ENCODE measurements at places on chromosomes 13 and 19. TPM values are rescaled to one million over a fixed set of nuclear protein-coding genes. Genes with fewer than 3 reads are reported as not detected.

- DNase-seq, result no peak
Measured at GRCh38 chr13:97319113-97319720, 97.1 kb downstream of the MBNL2 start.

DNA sequence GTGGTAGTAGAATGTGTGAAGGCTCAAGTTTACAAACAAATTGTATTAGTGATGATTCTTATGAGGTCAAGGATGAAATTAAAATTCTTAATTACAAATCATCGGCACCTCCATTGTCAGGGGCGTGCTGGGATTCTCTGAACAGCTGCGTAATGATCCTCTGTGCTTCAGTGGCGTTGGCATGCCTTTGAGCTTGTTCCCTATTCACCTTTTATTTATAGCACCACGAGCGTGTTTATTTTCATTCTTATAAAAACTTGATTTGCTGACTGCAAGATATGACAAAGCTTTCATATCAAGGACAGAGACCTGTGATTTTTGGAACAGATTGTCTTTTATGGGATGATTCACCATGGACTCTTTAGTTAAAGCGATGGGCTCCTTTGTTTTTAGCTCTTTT lies 18.2 kb upstream of the UBL3 start:
- no peak for DNase-seq

GRCh38 chr19:4988770-4989251 lies 19.9 kb downstream of the KDM4B start:
- no peak for DNase-seq

GRCh38 chr13:35723053-35723461 lies 246.6 kb upstream of the MAB21L1 start:
- DNase-seq, result no peak

DNA sequence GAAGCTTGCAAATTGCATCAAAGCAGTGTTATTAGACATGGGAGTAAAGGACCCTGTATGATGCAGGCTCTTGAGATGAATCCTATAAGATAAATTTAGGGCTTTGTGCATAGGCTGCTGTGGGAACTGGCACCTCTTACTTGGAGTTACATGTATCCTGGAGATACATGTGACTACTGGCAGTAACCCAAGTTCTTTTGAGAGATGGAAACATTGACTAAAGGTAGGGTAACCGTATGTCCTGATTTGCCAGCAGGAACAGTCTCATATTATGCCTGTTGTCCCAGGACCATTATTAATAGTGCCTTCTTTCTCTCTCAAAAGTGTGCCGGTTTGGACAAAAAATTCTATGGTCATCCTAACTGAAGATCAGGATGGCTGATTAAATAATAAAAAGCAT lies 195.4 kb downstream of the LACC1 start:
- DNase-seq, result peak; percentile 34

GRCh38 chr19:17076543-17076991 lies 990 bp downstream of the MYO9B start:
- no peak for DNase-seq

- DNase-seq, result no peak
Measured at GRCh38 chr13:60852886-60853285, 455.9 kb downstream of the TDRD3 start.

DNA sequence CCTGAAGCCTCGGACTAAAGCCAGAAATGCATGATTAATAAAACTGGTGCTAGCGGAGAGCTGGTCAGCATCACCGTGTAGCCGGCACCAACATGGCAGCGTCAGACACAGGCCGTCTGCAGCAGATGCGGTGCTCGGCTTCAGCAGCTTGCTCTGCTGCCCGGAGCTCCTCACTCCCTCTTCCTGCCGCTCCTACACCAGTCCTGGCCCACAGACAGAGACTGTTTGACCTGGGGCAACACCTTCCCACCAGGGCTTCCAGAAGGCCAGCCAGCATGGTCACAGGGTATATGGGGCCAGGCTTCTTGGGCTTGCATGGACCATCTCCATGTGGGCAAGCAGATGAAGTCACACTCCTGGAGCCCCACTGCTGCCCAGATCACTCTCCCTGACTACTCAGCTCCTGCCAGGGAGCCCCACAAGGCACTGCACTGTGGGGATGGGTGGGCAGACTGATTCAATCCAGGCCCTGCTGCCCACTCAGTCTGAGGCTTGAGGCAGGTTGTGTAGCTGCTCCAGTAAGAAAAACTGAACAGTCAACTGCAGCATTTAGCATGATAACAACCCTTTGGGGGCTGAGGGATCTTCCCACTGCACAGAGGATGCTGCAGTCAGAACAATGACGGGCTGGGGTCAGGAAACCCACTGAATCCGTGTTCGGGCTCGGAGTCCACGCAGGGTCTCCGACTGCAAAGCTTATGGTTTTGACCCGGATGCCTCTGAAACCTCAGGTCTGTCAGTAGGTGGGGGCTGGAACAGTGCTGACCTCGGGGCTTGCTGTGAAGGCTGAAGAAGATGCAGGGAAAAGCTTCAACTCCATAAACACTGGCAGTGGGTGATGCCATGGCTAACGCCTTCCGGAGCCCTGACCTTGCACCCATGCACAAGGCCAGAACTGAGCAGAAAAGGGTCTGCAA lies 45.6 kb downstream of the CEBPG start:
- DNase-seq, result no peak

- DNase-seq, result no peak
Measured at GRCh38 chr13:29578300-29579085, 17.0 kb downstream of the SLC7A1 start.

- DNase-seq, result no peak
Measured at GRCh38 chr13:51020600-51020999, 90.5 kb downstream of the C13orf42 start.

- DNase-seq, result no peak
Measured at GRCh38 chr13:110327051-110327721, 20.1 kb downstream of the COL4A2 start.

GRCh38 chr19:13538601-13539253 lies 32.4 kb upstream of the CACNA1A start:
- no peak for DNase-seq

DNA sequence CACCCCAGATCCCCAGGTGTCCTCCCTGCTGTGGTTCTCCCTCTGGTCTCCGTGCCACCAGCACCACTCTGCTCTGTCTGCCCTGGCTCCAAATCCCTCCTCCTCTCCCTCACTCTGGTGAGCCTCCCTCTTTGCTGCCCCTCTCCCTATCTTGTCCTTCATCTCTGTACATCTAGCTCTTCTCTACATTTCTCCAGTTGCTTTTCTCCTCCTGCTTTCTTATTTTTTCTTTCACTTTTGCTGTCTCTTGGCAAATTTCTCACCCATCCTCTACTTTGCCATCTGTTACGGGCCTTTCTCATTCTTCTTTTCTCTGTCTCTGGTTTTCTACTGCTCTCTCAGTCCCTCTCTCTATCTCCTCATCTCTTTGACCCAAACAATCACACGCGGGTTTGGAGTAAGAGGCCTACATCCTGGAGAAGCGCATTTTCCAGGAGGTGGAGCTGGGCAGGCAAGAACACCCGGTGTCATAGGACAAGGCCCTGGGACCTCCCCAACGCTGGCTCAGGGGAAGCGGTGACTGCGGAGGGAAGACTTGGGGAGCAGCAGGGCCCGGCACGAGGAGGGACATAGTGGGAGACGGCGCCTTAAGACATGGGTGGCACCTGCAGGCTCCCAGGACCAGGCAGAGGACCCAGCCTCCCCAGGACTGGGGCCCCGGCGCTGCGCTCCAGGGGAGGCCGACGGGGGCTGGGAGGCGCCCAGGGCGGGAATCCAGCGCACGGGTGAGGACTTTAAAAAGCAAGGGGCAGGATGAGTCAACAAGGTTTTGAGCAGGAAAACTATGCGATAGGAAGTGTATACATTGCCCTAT lies 9.9 kb downstream of the ZNF611 start:
- DNase-seq, result no peak

- DNase-seq, result peak; percentile 37
Measured at GRCh38 chr13:27783111-27783510, 9.2 kb upstream of the GSX1 start.

GRCh38 chr13:95957331-95957730 lies 95.9 kb downstream of the UGGT2 start:
- no peak for DNase-seq

DNA sequence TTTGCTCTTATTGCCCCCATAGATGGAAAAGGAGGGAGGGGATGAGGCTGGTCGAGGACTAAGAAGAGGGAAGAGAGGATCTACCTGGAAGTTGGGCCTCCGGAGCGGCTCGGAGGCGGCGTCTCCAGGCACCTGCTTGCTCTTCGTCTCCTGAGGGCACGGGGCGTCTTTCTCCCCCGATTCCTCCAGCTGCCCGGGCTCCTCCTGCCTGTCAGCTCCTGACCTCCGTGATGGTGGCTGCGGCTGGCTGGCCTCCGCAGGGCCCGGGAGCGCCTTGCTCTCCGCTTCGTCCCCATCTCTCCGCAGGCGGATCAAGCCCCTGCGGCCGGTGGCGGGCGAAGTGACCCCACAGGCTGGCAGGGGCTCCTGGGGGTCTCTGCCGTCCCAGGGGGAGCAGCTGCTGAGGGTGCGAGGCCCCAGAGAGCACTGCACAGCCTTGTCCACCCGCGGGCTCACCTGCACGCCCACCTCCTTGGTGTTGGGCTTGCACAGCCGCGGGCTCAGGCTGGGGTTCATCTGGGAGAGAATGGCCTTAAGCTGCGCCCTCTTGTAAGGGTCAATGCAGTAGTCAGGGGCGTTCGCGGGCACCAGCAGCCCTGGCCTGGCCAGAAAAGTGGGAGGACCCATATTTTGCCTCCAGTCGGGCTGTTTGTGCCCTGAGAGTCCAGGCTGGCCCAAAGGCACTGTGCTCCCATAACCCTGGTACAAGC lies 3.8 kb downstream of the ZAR1L start:
- DNase-seq, result no peak

- no peak for DNase-seq
Measured at GRCh38 chr13:20810808-20811207, 37.0 kb upstream of the EEF1AKMT1 start.

DNA sequence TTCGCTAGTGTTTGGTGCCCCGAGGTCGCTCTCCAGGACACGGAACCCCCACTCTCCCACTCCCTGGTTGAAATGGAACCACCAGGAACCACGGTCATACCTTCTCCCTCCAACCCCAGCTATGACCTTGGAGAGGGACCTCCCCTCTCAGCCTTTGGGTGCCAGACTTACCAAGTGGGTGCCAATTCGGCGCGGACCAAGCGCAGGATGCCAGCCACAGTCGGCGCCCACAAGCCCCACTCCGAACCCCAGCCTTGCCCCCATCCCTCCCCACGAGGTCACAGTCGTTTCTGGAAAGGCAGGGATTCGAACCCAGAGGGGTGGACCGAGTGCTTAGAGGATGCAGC lies 910 bp downstream of the PDE4C start:
- no peak for DNase-seq

- DNase-seq, result no peak
Measured at GRCh38 chr13:102721800-102722231, 27.0 kb upstream of the METTL21C start.

GRCh38 chr13:51747438-51748434 lies 56.2 kb downstream of the DHRS12 start:
- peak; percentile 75 for DNase-seq

GRCh38 chr19:33268162-33268991 lies 34.0 kb downstream of the CEBPA start:
- no peak for DNase-seq

DNA sequence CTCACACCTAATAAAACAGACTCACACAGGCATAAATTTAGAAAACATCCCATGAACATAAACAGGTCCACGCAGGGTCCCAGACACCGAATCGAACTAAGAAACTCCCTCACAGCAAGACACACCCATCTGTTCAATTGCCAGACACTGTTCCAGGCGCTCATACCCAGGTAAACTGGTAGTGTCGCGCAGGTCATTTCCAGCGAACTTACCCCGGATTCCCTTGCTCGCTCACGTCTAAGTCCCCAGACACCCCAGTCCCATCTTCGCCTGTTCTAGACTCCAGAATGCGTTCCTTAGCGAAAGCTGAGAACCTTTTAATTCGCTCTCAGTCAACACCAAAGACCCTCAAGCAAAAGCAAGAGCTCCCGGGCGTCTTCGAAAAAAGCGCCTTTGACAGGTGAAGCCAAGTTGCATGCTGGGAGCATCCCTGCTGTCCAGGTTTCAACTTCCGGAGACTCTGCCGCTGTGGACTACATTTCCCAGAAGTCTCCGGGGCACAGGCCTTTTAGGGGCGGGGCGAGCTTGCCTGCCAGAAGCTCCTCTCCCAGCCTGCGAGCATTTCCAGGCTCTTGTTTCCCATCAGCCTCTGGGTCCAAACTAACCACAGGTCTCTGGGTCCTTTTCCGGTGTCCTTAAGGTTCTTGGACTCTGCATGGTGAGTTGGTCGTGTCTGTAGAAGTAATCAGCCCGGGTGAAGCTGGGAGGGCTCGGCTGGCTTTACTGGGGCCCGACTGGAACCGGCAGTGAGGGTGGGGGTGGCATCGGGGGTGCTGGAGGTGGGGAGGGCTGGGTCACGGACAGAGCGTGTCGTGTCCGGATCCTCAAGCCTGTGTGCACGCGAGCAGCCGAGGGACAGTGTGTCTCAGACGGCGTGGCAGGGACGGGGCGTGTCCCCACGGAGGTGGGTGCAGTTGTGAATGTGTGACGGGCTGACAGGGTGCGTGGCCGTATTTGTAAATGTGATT lies at the start of gene ZNF283:
Gene ZNF283, plus strand, starts transcription at position 535 of the 968 bp plus-strand sequence. CDS start 6,184 bp downstream, outside the sequence.
- peak; percentile 90 for DNase-seq

- DNase-seq, result no peak
Measured at GRCh38 chr19:42552086-42553065, 24.1 kb upstream of the CEACAM1 start.

GRCh38 chr13:100540621-100541020 lies 48.0 kb downstream of the GGACT start:
- no peak for DNase-seq

DNA sequence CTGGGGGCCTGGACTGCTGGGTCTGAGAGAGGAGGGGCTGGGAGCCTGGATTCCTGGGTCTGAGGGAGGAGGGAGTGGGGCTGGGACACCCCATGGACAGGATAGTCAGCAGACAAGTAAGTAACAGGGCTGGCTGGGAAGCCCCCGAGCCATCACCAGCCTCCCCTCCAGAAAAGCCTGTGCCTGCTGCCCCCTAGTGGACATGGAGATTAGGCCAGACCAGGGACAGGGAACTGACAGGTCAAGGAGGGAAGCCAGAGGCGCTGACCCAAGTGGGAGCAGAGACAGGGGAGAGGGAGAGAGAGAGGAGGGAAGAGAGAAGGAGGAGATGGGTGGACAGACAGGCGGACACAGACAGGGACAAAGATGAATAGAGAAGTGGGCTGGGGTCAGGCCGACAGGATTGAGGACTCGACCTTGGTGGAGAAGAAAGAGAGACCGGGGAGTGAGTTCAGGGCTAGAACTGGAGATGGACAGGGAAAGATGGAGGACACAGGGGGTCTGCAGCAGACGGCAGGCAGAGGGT lies 6.7 kb upstream of the ERFL start:
- DNase-seq, result peak; percentile 82

GRCh38 chr13:71866335-71867130 lies 471 bp downstream of the DACH1 start:
- DNase-seq, result peak; percentile 44

- peak; percentile 92 for DNase-seq
Measured at GRCh38 chr19:50556282-50557008, 11.8 kb downstream of the LRRC4B start.

- peak; percentile 43 for DNase-seq
Measured at GRCh38 chr19:19866611-19867248, 1.0 kb downstream of the ZNF253 start.

GRCh38 chr19:38370299-38370698 lies 4.1 kb upstream of the PSMD8 start:
- DNase-seq, result no peak

LGALS14 gene
- polyA plus RNA-seq, result 1.3 TPM

TTYH1 gene
- 11.0 TPM for polyA plus RNA-seq

LENG9 gene
- polyA plus RNA-seq, result 0.59 TPM

S1PR4 gene
- not detected for polyA plus RNA-seq

PRR12 gene
- 2.7 TPM for polyA plus RNA-seq

ARRDC2 gene
- 3.9 TPM for polyA plus RNA-seq

STK24 gene
- polyA plus RNA-seq, result 71.2 TPM

ZNF546 gene
- polyA plus RNA-seq, result 1.1 TPM

PRRG2 gene
- polyA plus RNA-seq, result 4.0 TPM

PRKCG gene
- 0.68 TPM for polyA plus RNA-seq

Data from hepatocyte (in vitro differentiated cells).